ENCODE measurements at places on chromosomes 12 and 14.

DNA sequence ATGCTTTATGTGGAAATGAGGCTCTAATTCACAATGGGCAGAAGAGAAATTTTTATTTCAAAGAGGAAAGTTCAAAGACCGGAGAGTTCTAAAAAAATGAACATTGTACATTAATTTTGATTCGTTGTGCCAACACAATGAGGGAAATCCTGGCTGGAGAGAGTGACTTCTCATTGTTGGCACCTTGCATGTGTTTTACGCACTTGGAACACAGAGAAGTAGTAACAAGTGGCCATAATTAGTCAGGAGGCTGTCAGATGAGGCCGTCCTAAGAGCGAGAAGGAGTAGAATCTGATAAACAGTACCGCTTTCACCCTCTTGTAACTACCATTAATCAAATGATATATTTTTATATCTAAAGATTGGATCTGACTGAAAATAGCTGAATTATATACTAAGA is 6.9 kb downstream of the LMO3 start:
- no peak for DNase-seq

GRCh38 chr14:23639891-23640523 is 3.8 kb downstream of the DHRS2 start:
- DNase-seq = no peak

DNA sequence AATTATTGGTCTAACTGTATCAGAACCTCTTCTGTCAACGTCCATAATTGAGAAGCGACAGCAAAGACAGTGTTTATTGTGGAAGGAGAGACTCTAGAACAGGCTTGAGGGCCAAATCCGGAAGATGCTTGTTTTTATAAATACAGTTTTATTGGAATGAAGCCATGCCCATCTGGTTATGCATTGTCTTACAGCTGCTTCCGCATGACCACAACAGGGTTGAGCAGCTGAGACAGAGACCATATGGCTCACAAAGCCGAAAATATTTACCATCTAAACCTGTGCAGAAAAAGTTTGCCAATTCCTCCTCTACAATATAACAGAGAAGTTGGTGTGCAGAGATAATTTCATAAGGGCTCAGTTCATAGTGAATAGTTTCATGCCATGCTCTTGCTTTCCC is 24.5 kb downstream of the PRKAB1 start:
- no peak for DNase-seq

- no peak for DNase-seq
These were observed 26.3 kb downstream of the CLMN start for GRCh38 chr14:95293449-95293848.

DNA sequence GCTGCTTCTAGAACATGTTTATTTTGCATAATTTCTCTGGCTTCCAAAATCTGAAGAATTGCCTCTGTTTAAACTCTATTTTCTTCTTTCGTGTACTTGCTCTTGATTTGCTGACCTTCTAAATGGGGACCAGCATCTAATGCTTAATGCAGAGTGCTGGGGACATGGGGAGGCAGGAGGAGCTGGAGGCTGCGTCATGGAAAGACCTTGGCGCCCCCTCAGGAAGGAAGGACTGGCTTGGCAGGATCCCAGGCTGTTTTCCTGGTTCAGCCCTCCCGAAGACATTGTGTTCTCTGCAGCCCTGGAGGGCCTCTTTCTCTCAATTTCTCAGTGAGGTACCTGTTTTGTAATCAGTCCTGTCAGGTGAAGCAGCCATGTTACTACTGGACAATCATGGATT is 5.5 kb downstream of the PRKCH start:
- no peak for DNase-seq

DNA sequence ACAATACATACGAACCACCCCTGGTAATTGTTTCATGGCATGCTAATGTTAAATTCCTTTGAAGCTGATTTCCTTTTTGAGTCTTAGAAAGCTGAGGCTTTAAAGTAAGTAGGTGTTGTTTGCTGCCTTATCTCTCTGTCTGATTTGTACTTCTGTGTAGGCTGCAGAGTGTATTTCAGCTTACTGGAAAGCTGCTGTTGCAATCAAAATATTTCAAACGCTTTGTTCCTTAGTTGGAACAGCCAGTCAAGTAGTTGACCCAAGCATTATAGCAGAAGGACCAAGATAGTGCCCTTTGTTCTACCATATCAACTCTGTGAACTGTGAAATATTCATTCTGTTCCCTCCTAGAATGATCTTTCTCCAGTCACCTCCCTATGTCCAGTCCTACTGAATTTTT is 3.1 kb downstream of the PKP2 start:
- DNase-seq = no peak

GRCh38 chr14:99077076-99077843 is 194.7 kb downstream of the BCL11B start:
- DNase-seq = no peak

DNA sequence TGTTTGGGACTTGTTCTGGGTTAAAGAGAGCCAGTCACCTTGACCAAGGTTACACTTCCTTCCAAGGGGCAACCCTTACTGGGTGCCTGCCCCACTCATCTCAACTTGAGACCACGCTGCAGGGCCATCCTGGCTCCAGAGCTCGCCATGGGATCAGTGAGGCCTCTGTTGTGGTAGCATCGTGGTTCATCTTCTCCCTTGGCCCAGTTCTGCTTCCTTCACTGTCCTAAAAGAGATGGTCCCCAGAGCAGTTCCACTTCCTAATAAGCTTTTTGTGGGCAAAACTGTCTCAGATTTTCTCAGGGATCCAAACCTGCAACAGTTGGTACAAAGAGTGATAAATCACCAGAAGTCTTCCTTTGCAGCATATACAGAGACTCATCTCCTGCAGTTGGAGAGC is 165.9 kb upstream of the TMEM260 start:
- DNase-seq = no peak

GRCh38 chr14:38197001-38197783 is 10.5 kb upstream of the SSTR1 start:
- DNase-seq = no peak

- no peak for DNase-seq
These were observed 65.9 kb downstream of the DAAM1 start for GRCh38 chr14:59254146-59254910.

GRCh38 chr12:92503029-92503931 is 199.5 kb upstream of the PLEKHG7 start:
- no peak for DNase-seq

DNA sequence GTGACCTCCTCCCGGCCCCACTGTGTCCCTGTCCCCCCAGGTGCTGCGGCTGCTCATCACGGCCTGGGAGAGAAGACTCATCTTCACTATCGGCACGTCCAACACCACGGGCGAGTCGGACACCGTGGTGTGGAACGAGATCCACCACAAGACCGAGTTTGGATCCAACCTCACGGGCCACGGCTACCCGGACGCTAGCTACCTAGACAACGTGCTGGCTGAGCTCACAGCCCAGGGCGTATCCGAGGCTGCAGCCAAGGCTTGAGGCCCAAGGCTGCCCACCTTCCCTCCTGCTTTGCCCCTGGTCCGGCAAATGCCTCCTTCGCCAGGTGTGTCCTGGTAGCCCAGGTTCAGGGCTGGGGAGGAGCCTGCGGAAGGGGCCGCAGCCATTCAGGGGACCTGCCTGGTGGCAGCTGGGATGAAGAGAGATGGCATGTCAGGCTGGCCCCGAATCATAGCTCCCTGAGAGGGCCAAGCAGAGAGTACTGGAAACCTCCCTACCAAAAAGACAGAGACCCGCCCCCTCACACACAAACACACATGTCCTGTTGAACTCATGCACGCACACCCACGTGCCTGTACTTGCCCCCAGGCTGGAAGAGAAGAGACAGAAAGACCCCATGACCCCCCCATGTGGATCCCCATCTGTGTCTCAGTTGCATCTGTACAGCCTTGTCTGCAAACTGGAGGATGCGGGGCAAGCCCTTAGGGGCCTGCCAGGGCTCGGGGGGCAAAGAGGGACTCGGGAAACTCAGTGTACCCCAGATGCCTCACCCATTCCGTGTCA is 38.7 kb downstream of the RASAL1 start:
- no peak for DNase-seq

- no peak for DNase-seq
These were observed 94.1 kb downstream of the SLC15A4 start for GRCh38 chr12:128729628-128730121.

DNA sequence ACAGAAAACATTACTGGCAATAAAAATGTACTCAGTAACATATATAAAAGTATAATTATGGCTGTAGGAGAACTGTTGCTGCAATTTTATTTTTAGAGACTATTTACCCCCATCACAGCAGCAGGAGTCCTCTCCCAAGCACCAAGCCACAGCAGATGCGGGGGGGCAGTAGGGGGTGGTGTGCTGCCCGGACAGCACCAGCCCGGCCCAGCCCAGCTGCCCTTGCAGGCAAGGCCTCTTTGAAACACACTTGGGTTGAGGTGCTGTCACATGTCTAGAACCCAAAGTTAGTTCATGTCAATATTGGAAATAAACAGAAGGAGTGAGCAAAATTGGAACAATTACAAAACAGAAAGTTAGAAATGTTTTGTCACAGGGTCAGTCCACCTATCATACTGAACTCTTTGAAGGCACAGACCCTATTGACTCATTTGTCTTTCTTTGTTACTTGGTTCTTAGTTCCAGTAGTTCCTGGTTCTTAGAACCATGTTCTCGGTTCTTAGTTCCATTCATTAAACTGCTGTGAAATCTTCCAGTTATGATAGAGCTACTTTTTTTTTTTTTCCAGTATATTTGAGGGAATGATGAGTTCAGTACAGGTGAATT is 22.7 kb downstream of the CCNK start:
- DNase-seq = no peak

DNA sequence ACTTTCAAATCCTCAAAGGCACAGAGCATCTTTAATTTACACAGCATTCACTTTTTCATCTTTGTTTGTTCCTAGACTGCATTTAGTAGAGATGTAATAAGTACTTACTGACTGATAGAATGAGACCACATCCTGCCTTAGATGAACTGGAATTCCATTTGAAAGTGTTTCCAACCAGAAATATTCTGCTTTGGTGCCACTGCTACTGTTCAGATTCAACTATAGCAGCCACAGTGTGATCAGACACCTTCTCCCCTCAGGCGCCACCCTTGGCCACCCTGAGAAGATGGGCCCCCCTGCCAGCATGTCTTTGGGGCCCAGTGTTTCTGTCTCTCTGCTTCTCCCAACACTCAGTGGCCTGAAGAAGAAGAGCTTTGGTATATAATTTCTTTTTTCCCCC is 449.1 kb downstream of the RAD51B start:
- no peak for DNase-seq

- no peak for DNase-seq
These were observed 8.2 kb downstream of the KRT79 start for GRCh38 chr12:52825961-52826360.

DNA sequence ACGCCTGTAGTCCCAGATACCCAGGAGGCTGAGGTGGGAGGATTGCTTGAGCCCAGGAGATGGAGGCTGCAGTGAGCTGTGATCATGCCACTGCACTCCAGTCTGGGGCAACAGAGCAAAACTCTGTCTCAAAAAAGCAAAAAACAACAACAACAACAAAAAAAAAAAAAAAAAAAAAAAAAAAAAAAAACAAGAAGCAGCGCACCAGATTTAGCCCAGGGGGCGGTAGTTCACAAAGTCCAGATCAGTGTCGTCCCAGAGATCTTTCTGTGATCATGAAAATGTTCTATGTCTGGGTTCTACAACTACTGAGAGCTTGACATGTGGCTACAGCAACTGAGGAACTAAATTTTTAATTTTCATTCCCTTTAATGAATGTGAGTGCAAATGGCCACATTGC is 27.4 kb downstream of the OAS2 start:
- DNase-seq = no peak

- DNase-seq = no peak
These were observed 19.5 kb upstream of the NUP107 start for GRCh38 chr12:68667291-68667690.

- no peak for DNase-seq
These were observed 15.6 kb downstream of the PLBD2 start for GRCh38 chr12:113373969-113374368.

DNA sequence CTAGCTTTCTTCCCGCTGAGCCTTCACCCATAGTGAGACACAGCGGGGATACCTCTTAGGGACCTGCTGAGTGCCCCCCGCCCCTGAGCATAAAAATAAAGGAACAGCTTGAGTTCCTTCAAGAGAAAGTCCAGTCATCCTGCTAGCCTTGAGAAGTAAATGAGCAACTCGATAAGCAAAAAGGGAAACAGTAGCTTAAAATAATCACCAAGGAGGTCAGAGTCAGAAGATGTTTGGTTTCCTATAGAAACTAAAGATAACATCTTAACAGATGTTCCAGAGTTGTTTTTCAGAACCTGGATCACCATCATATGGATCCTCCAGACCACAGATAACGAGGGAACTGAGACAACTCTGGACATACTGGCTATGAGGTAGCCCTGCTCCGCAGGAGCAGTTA is 94.0 kb downstream of the BCAT1 start:
- no peak for DNase-seq

- no peak for DNase-seq
These were observed 501.5 kb upstream of the TBX3 start for GRCh38 chr12:115185506-115185905.

DNA sequence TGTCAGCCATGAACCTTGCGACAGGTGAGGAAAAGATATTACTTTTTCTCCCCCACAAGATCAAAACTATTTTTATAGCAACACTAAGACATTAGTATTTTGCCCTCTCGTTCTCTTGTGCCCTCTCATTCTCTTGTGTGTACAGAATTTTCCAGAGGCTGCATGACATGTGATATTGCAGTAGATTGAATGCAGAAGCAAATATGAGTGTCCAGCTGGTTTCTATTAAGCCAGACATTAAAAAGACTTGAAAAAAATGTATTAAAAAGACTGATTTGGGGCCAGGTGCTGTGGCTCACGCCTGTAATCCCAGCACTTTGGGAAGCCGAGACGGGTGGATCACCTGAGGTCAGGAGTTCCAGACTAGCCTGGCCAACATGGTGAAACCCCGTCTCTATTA is 63.7 kb upstream of the ZFP36L1 start:
- DNase-seq = no peak

DNA sequence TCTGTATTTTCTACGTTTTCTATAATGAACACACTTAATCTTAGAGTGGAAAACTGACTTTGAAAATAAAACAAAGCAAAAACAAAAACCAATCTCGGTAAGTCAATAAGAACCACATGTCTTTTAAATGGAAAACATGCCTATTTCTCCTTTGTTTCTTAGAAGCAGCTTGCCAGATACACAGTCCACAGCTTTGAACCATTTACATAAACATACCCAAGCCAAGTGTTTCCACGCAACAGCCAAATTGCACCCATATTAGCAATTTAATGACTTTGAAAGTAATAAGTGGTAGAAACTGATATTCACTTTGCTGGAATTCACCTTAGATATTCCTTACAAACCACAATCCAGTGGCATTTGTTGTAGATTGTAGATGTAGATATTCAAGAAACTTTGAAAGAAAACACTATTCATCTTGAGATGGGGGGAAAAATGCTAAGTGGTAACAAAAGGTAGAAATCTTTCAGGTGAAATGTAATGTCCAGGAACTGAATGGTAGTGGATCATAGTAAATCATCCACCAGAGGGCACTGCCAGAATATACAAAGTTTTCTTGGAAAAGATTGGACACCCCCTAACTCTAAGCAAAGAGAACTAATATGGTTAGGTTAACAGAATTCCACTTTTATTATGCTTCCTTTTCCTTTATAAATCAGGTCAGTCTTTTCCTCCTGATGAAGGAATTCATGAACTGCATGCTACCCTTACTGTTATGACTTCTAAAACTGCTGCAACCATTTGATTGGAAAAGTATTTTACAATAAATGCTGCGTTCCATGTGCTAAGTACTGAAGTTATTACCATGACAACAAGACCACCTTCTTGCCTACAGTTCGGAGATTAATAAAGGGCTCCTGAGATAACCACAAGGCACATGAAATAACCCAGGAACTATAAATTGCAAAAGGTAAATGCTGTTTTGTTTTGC is 69.8 kb downstream of the RERG start:
- no peak for DNase-seq

GRCh38 chr12:108744021-108744897 is 12.9 kb upstream of the CORO1C start:
- no peak for DNase-seq

- DNase-seq = no peak
These were observed 149.1 kb upstream of the ATP2B1 start for GRCh38 chr12:89857652-89858274.
